AG08396 (cell line): ENCODE measurements at places on chromosomes 1 and 21.

- no peak for DNase-seq
These were observed 649 bp downstream of the PTPN7 start for GRCh38 chr1:202159534-202160371.

- DNase-seq, result peak; percentile 70
These were observed 33.5 kb downstream of the SLC1A7 start for GRCh38 chr1:53108646-53109580.

DNA sequence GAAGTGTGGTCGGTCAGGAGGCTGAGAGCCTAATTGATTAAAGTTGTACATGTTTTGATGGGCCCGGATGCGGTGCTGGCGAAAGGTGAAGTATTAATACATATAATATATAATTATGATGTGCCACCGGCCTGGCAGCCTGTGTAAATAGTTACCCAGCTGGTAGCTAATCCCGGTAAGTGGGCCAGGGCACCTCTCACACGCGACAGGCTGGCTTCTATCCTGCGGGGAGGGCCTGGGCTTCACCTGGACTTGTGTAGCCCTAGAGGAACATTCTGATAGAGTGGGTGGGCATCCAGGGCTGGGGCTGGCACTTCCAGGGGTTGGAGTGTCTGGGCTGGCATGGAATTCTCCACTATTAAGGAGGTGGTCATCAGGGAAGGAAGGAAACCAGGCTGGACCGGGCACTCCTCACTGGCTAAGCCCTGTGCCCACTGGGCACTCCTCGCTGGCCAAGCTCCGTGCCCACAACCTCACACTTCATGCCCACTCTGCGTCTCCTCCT, 48.3 kb downstream of the IGSF21 start:
- DNase-seq, result no peak

GRCh38 chr1:114234408-114235124, 80.9 kb upstream of the SYT6 start:
- DNase-seq, result no peak

DNA sequence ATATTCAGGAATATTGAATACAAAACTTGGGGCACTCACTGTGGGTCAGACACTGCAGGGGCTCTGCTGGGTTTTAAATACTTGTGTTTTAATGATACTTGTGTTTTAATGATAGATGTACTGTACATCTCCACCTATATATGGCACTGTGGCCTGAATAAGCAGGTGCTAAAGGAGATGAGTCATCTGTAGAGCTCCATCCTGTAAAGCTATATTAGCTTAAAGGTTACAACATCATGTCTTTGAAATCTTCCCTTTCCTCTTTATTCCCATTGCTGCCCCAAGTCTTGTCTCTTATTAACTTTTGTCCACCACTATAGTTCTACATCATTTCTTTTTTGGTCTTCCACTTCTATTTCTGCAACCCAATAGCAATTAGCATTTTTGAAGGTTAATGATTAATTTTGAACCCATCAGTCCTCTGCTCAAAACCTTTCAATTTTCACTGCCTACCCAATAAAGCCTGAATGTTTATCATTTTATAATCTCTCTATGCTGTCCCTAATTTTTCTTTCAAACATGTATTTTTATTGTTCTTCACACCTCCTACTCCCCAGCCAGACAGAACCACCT, 113.3 kb upstream of the PTGFR start:
- no peak for DNase-seq

DNA sequence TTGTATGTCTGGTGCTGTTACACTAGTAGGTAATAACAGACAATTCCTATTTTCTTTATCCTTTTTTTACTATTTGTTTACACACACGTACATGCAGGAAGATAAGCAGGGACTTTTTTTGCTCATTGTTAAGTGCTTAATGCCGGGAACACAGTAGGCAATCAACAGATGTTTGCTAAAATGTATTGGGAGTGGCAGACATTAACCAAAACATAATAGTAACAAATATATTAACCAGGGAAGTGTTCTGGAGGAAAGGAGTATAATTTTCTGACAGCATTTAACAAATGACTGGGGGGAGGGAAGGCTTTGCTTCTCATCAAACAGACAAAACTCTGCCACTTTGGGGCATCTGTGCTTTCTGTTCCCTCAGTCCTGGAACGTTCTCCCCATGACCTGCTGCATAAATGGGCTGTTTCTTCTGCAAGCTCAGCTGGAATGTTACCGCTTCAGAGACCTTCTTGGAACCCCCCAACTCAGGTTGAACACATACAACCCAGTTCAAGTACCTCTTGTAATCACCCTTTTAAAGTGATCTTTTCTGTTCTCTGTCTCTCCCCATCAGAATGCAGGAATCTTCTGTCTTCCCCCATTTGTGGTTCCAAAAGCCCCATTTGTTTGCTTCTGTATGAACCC, 2.1 kb downstream of the CR1L start:
- DNase-seq, result no peak

DNA sequence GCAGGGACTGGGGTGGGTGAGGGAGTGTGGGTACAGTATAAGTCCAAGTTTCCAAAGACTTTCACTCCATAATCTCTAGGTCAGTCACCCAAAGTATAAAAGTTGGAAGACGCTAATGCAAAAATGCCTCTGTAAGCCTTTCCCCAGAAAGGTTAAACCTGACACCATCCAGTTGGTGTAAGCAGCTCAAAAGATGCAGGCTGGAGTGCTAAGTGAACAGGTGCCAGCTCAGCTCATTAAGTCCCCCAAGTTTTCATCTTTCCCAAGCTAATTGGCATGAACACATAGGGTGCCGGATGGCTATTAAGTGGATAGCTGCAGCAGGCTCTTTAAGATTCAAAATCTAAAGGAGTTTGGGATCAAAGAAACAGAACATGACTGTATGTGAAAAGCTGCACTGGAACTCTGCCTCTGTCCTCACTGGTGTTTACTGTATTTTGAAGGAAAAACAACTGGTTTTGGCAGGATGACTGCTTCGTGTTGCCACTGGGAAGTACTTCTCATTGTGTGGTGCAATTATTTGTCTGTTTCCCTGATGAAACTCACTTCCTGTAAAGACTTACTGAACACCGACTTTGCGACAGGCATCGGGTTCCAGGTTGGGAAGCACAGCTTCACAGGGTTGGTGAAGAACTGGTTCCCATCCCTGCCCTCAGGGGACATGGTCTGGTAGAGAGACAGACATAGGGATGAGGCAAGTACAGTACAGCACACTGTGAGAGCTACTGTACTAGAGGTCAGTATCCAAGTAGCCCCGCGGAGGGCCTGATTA, 152.7 kb downstream of the DAB1 start:
- DNase-seq, result no peak

GRCh38 chr1:22143065-22144033, at the start of gene WNT4:
Gene WNT4, minus strand, starts transcription at chr1:22143097. Its CDS starts 175 bp downstream, at chr1:22142922.
- DNase-seq, result peak; percentile 77

GRCh38 chr1:43273708-43274107, 3.9 kb downstream of the TMEM125 start:
- peak; percentile 3 for DNase-seq

- DNase-seq, result no peak
These were observed 50.9 kb upstream of the ARHGEF16 start for GRCh38 chr1:3403388-3404231.

GRCh38 chr21:25938658-25939395, 204.1 kb downstream of the GABPA start:
- DNase-seq, result no peak

DNA sequence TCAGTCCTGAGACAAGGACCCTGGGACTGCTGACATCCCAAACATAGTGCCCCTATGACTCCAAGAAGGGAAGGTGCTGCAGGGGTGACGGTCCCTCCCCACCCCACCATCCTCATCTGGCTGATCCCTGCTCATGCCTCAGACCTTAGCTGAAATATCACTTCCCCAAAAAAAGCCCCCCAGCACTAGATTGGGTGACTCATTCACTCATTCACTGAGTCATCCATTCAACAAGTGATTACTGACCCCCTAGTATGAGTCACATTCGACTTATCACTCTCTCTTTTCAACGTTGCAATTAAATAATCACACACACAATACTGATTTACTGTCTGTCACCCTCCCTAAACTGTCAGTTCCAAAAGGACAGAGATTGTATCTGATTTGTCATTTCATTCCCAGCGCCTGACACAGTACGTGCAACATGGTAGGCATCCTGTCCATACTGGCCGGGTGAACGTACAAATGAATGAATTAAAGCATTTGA, 48.6 kb downstream of the HIVEP3 start:
- no peak for DNase-seq

DNA sequence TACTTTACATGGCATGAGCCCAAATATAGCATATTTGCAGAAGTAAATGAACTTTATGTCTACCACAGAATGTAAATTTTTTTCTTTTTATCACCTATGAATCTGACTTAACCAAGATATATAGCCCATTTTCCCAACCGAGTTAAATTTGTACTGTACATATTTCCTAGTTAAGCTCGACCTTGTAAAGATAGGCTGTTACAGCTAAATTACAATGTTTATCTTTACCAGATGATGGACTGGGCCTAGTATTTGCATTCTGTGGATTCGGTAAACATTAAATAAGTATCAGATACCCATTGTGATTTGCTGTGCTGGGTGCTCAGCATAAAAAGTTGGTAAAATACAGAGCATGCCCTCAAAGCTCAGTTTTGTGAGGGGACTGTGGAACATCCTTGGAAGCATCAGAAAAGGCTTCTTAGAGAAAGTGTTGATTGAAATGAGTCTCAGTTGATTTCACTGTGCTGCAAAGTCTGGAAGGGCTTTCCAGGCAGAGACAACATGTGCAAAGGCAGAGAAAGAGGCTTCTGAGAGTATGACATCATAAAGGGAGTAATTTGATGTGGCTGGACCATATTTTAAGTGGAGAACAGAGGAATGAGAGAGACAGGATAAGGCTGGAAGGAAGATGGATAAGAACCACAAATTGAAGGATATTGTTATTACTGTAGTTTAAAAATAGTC, 27.4 kb downstream of the MORC3 start:
- DNase-seq, result no peak

- DNase-seq, result no peak
These were observed 9.7 kb downstream of the KDF1 start for GRCh38 chr1:26950602-26951001.

GRCh38 chr1:17944646-17945045, 163.0 kb upstream of the IGSF21 start:
- no peak for DNase-seq
